ENCODE measurements at places on chromosomes 1 and 21.

DNA sequence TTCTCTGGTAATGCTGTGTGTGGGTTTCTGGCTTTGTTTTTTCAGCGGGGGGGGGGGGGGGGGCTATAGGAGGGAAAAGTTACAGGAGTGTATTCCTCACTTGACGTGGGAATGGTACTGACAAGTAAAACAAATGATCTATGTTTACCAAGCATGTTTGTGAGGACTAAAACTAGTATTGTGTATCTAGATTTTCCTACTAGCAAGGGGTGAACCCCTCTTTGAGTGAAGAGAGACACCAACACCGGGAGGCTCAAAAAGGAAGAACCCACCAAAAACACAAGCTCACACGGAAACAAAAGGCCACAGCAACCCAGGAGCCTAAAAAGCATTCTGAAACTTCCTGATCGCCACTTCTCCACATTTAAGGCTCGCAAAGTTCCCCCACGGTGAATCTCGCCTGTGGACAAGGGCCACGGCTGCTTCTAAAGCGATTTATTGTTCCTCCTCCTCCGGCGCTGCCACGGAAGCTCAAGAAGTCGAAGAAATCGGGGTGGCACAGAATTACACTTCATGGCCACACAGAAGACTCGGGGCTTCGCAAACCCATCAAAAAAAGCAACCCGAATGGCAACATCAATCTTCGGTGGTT, 703 bp downstream of the PUM1 start:
- peak; percentile 23 for DNase-seq

DNA sequence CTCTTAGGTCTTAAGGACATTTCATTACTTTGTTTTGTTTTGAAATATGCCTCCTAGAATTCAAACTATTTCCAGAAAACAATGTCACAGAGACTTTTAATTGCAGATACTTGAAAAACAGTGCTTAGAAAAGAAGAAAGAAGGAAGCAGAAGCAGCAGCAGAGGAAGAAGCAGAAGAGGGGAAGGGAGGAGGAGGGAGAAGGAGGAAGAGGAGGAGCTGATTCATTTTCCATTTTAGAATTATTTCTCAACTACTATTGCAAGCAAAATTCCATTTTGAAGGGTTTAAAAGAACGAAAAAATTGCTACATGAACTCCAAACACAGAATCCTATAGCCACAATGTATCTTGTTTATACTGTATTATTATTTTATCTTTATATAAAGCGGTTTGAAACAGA, 13.9 kb downstream of the RC3H1 start:
- no peak for DNase-seq

DNA sequence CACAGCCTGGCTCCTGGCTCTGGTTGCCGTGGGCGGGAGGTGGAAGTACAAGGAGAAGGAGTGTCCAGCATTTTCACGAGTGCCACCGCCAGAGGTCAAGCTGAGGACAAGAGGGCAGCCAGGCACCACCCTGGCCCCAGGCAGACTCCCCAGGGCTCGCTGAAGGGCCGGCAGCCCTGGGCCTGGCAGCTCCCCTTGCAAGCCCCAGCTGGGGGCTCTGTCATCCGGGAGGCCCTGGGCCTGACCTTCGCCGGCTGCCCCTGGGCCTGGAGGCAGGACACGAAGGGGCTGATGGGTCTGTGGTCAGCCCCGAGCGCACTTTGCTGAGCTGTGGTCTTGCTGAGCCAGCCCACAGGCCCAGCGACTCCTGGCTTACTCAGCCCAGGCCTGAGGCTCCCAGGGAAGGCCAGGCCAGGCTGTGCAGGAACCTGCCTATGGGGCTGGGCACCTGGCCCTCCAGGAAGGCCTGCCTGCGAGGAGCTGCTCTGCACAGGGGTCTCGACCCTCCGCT, 74.8 kb downstream of the MORN1 start:
- DNase-seq: no peak

DNA sequence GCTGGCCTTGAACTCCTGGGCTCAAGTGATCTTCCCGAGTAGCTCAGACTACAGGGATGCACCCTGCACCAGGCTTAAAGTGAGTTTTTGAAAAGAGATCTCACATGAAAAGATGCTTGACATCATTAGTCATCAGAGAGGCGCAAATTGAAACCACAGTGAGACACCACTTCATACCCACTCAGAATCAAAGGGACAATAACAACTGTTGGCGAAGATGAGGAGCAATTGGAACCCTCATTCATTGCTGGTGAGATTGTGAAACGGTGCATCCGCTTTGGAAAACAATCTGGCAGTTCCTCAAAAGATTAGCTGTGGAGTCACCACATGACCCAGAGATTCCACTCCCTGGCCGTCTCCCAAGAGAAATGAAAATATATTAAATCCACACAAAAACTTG, 122.3 kb downstream of the PGBD5 start:
- DNase-seq: no peak

DNA sequence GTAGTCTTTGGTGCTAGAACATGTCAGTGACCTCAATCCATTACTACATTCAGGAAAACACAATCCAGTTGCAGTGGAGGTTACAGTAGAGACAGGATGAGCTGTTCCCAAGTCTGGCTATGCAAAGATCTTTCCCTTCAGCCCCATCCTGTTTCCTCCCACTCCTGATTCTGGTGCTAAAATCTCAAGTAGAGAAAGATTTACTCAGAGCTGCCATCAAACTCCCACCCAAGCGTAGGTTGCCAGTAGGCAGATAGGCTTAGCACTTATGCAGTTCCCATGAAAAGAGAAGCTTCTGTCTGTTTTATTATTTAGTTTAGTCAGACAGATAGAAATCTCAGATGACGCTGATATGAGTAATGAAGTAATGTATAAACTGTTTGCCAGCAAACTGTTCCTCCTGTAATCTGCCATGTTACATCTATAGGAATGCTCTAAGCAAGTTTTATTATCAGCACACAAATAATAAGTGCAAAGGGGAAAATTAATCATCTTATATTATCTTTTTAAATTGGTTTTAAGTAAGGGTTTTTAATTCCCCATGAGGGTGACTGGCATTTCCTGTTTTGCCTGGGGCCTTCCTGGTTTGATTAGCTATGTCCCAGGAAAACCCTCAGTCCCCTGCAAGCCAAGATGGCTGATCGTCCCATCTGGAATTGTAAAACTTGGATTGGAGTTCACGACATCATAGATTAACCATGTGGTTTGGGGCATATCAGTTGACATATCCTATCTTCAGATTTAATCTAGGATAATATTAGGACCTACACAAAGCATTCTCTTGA, 188.3 kb upstream of the PALMD start:
- DNase-seq: no peak

DNA sequence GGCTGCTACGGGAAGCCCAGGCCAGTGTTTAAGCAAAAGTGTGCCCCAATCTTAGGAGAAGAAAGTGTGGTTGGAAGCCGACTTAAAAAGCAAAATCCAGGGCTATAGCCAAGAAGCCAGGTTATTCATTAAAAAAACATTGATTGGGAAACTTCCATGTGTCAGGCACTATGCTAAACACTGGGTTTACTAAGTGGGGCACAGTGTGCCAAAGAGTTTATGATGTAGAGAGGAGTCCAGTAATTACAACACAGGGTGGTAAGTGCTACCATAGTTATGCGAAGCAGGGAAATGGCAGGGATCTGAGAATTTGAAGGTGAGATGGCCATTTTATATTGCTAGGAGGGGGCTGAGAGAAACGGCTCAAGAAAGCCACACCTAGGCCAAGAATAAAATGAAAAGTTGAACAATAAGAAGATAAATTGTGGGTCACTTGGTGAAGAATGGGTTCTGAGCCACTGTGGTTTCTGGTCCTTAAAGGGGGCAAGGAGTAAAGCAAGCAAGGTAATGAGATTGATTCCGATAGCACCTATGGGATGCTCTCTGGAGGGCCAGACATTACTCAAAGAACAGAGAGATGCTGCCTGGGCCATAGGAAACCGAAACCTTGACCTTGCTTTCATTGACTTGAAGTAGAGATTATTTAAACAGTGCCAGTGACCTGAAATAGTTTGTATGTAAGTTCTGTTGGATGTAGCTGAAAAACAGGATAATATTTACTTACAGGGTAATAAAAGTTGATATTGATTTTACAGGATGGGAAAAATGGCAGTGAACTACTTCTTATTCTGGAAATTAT, 177.8 kb downstream of the GIPC2 start:
- DNase-seq: no peak
